ENCODE measurements at places on chromosomes 11 and 22. TPM values are rescaled to one million over a fixed set of nuclear protein-coding genes. Genes with fewer than 3 reads are reported as not detected.

VPREB1 gene
- total RNA-seq: not detected

DNA sequence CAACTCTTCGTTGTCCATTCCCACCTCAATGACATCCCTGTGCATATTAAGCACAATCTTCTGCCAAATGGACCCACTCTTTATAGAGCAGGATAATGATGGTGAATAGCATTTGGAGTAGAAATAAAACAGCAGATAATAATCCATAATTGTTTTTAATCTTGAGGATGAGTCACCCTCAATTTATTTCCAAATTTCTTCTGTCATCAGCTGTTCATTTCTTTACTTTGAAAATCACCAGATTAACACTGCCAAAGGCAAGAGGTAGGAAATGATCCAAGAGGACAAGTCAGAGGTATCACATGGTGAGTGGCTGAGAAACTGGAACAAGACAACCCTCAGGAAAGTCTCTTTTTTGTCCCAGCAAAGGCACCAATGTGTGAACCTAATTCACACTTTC, 7.3 kb upstream of the AMBRA1 start:
- H3K27me3 ChIP-seq: no peaks in the 10 kb centered on the region
- no peak overlapping the region for H3K4me3 ChIP-seq
- no peak for DNase-seq
- H3K36me3 ChIP-seq: peaks cover 19% of the 10 kb centered on the region
- peak overlapping the region; percentile 9 for H3K27ac ChIP-seq

DNA sequence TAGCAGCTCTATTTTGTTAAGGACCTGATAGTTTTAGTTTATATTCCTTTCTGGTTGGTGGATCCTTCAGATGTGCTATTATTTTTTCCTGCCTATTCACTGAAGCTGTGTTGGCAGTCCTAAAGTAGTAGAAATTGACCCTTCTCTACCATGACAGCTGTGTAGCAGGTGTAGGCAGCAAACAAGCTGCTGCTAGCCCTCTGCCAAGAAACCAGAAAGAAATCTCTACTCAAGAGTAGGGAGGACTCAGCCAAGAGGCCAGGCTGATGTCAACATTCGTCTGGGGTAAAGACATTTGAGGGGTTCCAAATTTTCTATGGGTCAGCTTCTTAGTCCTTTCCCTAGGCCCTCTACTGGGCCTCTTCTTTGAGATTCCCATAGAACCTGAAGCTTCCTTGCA, 51.2 kb downstream of the CSTF3 start:
- H3K27me3 ChIP-seq: no peaks in the 10 kb centered on the region
- no peaks in the 10 kb centered on the region for H3K4me1 ChIP-seq
- DNase-seq: no peak
- H3K36me3 ChIP-seq: no peaks in the 10 kb centered on the region

OR52I1 gene
- total RNA-seq: not detected

GRCh38 chr11:94854770-94855633, 86.8 kb downstream of the AMOTL1 start:
- DNase-seq: no peak
- H3K4me1 ChIP-seq: no peaks in the 10 kb centered on the region
- no peaks in the 10 kb centered on the region for H3K27me3 ChIP-seq
- no peak overlapping the region for H3K4me3 ChIP-seq
- H3K27ac ChIP-seq: no peak overlapping the region
- peaks cover 4% of the 10 kb centered on the region for H3K36me3 ChIP-seq

DNA sequence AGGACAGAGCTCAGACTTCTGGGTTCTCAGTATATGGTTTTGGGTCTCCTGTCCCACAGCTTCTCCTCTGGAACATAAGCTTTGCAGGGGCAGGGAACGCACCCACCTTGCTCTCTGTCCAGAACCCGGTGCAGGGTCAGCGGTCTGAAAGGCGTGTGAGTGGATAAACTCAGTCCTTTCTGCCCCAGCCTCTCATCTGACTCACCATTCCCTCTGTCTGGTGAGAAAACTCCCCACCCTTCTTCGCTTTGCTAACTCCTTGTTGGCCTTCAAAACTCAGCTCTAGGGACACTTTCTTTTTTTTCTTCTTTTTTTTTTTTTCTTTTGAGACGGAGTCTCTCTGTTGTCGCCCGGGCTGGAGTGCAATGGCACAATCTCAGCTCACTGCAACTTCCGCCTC, 68.9 kb upstream of the NUP50 start:
- H3K36me3 ChIP-seq: no peaks in the 10 kb centered on the region
- H3K27ac ChIP-seq: no peak overlapping the region
- peaks cover 91% of the 10 kb centered on the region for H3K27me3 ChIP-seq
- no peak overlapping the region for H3K4me3 ChIP-seq
- H3K4me1 ChIP-seq: no peaks in the 10 kb centered on the region
- no peak for DNase-seq

- peaks cover 95% of the 10 kb centered on the region for H3K36me3 ChIP-seq
- no peak overlapping the region for H3K27ac ChIP-seq
- H3K4me1 ChIP-seq: no peaks in the 10 kb centered on the region
- DNase-seq: no peak
Measured at GRCh38 chr11:121610706-121611105, 157.9 kb upstream of the SORL1-AS1 start.

DNA sequence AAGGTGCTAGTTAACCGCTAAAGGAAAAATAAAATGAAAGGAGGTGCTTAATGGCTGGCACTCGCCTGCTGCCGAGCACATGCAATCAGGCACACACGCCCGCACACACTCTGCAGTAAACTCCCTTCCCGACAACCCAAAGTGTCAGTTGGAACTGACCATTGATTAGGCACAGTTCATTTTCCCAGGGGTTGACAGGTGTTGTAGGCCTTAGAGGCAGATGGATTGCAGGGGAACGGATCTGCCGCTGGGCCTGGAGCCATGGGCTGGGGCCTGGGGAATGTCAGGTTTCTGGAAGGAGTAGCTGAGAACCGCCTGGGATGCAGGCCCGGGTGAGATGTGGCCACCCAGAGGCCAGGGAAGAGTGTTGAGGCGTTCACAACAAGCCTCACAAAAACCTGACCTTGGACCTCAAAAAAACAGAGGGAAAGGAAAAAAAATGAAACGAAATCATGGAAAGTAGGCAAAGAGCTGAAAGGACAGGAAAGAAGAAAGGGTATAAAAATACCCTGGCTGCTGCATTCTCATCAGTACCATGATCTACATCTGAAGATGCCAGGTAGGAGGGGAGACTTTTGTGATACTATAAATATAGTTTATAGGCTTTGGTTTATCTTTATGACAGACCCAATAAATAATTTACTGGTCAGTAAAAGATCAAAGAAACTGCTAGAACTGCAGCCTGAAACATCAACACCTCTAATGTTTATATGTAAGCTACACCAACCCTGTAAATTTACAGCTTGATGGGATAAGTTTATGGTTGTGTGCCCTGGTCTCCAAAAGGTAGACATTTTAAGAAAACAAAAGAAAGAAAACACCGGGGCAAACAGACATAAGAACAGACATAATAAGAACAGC, 313.4 kb downstream of the BUD13 start:
- no peak for DNase-seq
- no peak overlapping the region for H3K4me3 ChIP-seq
- H3K27ac ChIP-seq: no peak overlapping the region
- no peaks in the 10 kb centered on the region for H3K4me1 ChIP-seq

NAALADL1 gene
- total RNA-seq: 1.1 TPM

GRCh38 chr11:22626573-22627239, 1.1 kb upstream of the FANCF start:
- H3K27ac ChIP-seq: no peak overlapping the region
- peaks cover 6% of the 10 kb centered on the region for H3K4me1 ChIP-seq
- H3K27me3 ChIP-seq: no peaks in the 10 kb centered on the region
- H3K4me3 ChIP-seq: no peak overlapping the region
- no peak for DNase-seq
- H3K36me3 ChIP-seq: no peaks in the 10 kb centered on the region

ALDH3B2 gene
- total RNA-seq: 181 TPM

GRCh38 chr11:68667511-68668500, 16.5 kb upstream of the GAL start:
- no peak overlapping the region for H3K4me3 ChIP-seq
- no peaks in the 10 kb centered on the region for H3K27me3 ChIP-seq
- no peak overlapping the region for H3K27ac ChIP-seq

GRCh38 chr22:48780597-48781277, 1046.9 kb downstream of the BRD1 start:
- no peak for DNase-seq
- H3K36me3 ChIP-seq: no peaks in the 10 kb centered on the region
- no peaks in the 10 kb centered on the region for H3K4me1 ChIP-seq
- H3K27ac ChIP-seq: no peak overlapping the region

GRCh38 chr11:27058456-27058855, 17.8 kb downstream of the BBOX1 start:
- DNase-seq: no peak
- H3K4me1 ChIP-seq: no peaks in the 10 kb centered on the region
- no peak overlapping the region for H3K4me3 ChIP-seq
- H3K27ac ChIP-seq: no peak overlapping the region
- no peaks in the 10 kb centered on the region for H3K27me3 ChIP-seq

DNA sequence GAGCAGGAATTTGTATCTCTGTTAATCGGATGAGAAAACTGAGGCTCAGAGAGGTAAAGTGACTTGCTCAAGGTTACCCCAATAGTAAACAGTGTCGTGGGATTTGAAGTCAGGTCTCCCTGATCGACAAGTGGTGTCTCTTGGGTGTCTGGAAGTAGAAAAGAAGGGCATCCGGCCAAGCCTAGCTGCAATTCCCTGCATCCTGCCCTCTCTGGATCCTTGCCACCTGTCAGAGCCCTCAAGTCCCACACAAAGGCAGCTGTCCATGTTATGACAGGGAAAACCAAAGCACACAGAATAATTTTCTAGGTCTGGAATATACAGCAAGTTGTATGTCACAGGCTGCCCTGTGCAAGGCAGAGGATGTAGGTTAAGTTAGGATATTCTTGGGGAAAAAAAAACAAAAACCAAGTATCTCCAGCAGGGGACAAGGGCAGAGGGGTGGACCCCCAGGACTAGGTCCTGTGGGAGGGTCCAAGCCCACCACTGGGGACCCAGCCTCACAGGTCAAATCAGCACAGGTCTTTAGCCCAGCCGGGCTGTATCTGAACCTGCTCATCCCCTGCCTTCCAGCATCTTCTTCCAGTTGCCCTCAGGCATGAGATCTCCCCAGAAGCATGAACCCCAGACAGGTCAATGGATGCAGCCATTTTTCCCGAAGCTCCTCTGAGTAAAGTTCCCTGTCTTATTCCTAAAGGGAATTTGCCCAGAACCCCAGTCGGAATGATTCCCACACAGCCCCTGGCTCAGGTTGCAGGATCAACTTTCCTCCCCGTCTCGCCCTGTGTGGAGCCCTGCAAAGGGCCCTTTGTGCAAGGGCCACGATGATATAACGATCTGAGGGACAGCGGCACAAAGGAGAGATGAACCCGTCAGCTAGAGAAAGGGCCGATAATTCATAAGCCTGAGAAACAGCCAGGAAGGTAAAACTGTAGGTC, 15.0 kb downstream of the USH1C start:
- H3K27me3 ChIP-seq: no peaks in the 10 kb centered on the region
- H3K36me3 ChIP-seq: no peaks in the 10 kb centered on the region
- no peaks in the 10 kb centered on the region for H3K4me1 ChIP-seq
- DNase-seq: no peak
- H3K4me3 ChIP-seq: no peak overlapping the region

DNA sequence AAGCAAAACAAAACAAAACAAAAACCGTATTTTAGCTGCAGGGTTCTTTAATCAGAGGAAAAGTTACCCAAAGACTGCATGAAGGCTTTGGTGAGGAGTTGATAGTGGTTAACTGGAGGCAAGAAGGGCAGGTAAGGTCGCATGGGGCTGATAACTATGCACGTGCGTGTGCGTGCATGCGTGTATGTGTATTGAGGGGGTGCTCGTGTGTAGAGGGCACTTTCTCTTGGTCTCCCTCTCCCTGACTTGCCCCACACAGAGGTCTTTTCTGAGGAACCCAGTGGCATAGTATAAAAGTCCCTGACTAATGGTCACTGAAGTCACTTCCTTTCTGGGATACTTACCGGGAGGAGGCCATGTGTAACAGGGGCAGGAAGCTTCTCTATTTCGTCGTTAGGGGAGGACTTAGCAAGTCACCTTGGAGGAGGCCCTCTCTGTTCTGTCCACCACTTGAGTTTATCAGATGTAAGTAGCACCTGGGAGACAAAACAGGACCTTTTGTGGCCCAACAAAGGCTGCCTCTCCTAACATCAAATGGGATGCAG, 20.1 kb upstream of the FCHSD2 start:
- no peak overlapping the region for H3K27ac ChIP-seq
- DNase-seq: no peak
- H3K4me3 ChIP-seq: no peak overlapping the region
- H3K4me1 ChIP-seq: no peaks in the 10 kb centered on the region
- no peaks in the 10 kb centered on the region for H3K36me3 ChIP-seq

MS4A18 gene
- total RNA-seq: not detected

- no peak overlapping the region for H3K4me3 ChIP-seq
- no peak for DNase-seq
- no peaks in the 10 kb centered on the region for H3K27me3 ChIP-seq
- no peaks in the 10 kb centered on the region for H3K4me1 ChIP-seq
Measured at GRCh38 chr11:117722082-117722481, 74.9 kb downstream of the DSCAML1 start.

CD6 gene
- 1.2 TPM for total RNA-seq

GRCh38 chr22:44729391-44730021, 22.9 kb upstream of the ARHGAP8 start:
- H3K36me3 ChIP-seq: no peaks in the 10 kb centered on the region
- H3K4me1 ChIP-seq: peaks cover 8% of the 10 kb centered on the region
- H3K27me3 ChIP-seq: no peaks in the 10 kb centered on the region
- peak overlapping the region; percentile 62 for H3K27ac ChIP-seq

NCF4 gene
- 3.6 TPM for total RNA-seq

DNA sequence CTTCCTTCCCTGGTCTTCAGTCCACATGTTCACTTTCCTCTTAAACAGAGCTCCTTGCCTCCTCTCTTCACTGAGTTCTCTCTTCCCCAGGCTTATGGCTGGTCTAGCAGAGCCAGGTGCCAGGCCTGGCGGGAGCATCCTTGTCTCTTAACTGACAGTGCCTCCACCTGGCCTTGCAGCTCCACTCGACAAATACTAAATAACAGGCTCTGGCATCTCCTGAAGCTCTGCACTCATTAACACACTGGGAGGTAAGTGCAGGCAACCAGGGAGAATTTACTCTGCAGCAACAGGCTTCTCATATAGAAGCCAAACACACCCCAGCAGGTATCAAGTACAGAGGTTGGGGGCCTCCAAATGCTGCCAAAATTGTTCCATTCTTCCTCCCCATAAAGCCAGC, 438.1 kb downstream of the SOX6 start:
- H3K36me3 ChIP-seq: no peaks in the 10 kb centered on the region
- H3K4me1 ChIP-seq: no peaks in the 10 kb centered on the region
- no peak for DNase-seq
- H3K4me3 ChIP-seq: no peak overlapping the region
- H3K27me3 ChIP-seq: no peaks in the 10 kb centered on the region

DNA sequence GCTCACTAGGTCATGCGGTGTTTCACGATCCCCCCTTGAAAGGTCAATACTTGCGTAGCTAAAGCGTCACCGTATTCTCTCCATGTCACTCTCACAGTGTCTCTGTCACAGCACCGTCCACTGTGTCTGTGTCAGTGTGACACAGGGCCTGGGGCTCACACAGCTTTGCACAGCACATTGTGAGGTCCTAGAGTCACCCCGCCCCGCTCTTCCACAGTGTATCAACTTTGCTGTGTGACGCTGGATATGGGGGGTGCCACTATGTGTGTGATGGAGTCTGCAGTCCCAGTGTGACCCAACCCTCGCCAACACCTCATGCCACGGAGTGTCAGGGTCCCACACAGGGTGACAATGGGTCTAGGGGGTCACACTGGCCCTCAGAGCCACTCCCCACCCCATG, 583 bp downstream of the P4HA3 start:
- no peaks in the 10 kb centered on the region for H3K36me3 ChIP-seq
- no peak overlapping the region for H3K27ac ChIP-seq
- H3K4me3 ChIP-seq: peak overlapping the region; percentile 9
- H3K27me3 ChIP-seq: no peaks in the 10 kb centered on the region
- no peak for DNase-seq
- H3K4me1 ChIP-seq: no peaks in the 10 kb centered on the region

SCGB2A2 gene
- not detected for total RNA-seq

Measured in esophagus squamous epithelium (tissue), 5 donors.